Prostate gland (tissue), 2 donors: ENCODE measurements at places on chromosomes 4 and X.

GRCh38 chr4:127261476-127261875, 371.3 kb upstream of the INTU start:
- DNase-seq = no peak
- no peaks in the 10 kb centered on the region for H3K27me3 ChIP-seq
- no peaks in the 10 kb centered on the region for H3K4me1 ChIP-seq
- H3K36me3 ChIP-seq = no peaks in the 10 kb centered on the region

DNA sequence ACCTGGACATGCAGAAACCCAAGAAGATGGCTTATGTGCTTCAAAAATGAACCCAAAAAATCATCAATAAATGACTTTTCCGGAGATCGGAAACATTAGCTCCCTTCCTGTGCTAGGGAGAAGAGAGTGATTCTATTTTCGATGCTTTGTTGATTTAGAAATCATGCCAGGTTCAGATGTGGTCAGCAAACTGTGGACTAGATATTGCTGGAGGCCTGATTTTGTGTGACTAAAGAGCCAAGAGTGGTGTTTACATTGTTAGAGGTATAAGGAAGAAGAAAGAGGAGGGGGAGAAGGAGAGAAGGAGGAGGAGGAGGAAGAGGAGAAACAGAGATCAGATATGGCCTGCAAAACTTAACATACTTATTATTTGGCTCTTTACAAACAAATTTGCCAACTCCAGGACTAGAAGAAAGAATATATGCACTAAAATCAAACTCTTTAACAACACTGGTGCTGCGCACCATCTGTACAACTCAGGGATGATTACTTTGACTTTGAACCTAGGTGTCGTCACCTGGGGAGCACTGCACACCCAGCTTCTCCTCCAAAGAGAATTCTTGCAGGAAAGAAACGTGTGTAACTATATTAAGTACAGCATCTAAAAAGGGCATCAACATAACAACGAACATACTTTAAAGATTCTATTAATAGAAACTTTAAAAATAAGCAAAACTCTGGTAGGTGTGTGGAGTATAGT, 664.9 kb upstream of the LCORL start:
- H3K4me3 ChIP-seq = no peak overlapping the region
- H3K27ac ChIP-seq = no peak overlapping the region
- no peaks in the 10 kb centered on the region for H3K4me1 ChIP-seq
- H3K27me3 ChIP-seq = no peaks in the 10 kb centered on the region
- DNase-seq = no peak

DNA sequence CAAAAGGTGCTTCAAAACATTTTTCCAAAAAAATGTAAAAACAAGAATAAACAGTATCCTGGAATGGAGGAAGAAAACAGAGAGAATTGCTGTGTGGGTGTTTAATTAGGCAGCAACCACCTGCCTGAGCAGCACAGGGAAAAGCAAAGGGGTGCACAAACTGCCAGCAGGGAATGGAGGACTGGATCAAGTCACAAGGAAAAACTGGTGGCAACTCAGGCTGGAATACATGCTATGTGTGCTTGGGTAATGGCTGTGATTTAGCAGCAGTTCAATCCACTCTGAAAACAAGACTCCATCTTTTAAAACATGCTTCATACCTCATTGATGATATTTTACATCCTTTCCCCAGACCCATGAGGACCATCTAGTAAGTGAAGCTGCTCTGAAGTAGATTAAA, 179.5 kb downstream of the HS6ST2 start:
- no peaks in the 10 kb centered on the region for H3K27me3 ChIP-seq
- H3K36me3 ChIP-seq = no peaks in the 10 kb centered on the region
- H3K27ac ChIP-seq = no peak overlapping the region
- H3K4me1 ChIP-seq = no peaks in the 10 kb centered on the region
- no peak for DNase-seq
- H3K4me3 ChIP-seq = no peak overlapping the region

- no peak overlapping the region for H3K27ac ChIP-seq
- no peaks in the 10 kb centered on the region for H3K27me3 ChIP-seq
- H3K36me3 ChIP-seq = no peaks in the 10 kb centered on the region
- no peak for DNase-seq
- no peak overlapping the region for H3K4me3 ChIP-seq
- no peaks in the 10 kb centered on the region for H3K4me1 ChIP-seq
Measured at GRCh38 chr4:126899331-126899801, 733.4 kb upstream of the INTU start.

DNA sequence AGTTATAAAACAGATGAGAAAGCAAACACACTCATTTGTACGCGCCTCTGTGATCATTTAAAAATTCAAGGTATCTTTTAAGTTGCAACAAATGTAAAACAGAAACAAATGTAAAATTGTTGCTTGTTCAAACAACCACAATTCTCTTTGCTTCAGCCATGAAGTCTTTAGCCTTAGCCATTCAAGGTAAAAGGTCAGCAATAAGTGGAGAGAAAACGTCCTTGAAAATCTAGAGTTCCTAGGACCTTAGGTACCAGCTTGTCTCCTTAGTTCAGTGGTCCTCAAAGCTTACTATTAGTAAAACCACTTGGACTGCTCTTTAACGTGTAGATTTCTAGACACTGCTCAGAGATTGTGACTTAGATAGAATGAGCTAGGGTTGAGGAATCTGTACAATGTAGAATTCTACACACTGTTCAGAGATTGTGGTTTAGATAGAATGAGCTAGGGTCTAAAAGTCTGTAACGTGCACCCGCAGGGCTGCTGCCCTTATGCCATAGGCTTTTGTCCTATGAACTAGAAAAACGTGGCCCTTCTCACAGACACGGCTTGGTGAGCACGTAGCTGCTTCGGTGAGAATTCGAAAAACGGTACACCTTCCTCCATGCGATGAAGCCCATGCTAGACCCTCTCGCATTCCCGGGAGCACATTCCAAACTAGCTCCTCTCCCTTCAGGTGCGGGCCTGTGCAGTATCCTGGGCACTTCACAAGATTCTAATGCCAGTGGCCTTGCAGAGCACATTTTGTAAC, 1.7 kb downstream of the PLAC8 start:
- H3K36me3 ChIP-seq = no peaks in the 10 kb centered on the region
- no peak overlapping the region for H3K4me3 ChIP-seq
- no peaks in the 10 kb centered on the region for H3K4me1 ChIP-seq
- H3K27ac ChIP-seq = no peak overlapping the region
- DNase-seq = no peak
- H3K27me3 ChIP-seq = no peaks in the 10 kb centered on the region

DNA sequence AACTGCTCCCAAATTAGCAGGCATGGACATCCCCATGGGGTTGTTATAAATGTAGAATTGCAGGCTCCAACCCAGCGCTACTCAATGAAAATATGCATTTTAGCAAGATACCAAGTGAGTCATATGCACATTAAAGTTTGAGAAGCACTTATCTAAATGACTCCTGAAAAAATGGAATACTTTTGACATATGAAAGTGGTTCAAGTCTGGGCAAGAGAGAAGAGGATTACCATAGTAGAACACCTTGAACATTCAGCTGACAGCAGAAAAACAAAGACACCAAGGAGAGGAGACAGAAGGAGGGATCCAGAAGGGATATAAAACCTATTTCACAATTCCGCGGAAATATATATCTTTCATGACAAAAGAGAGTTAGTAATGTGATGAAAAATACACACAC, 63.2 kb upstream of the CT83 start:
- H3K36me3 ChIP-seq = no peaks in the 10 kb centered on the region
- H3K27ac ChIP-seq = no peak overlapping the region
- H3K4me1 ChIP-seq = no peaks in the 10 kb centered on the region

- no peaks in the 10 kb centered on the region for H3K36me3 ChIP-seq
- no peaks in the 10 kb centered on the region for H3K4me1 ChIP-seq
- DNase-seq = no peak
- H3K27me3 ChIP-seq = no peaks in the 10 kb centered on the region
- H3K27ac ChIP-seq = no peak overlapping the region
Measured at GRCh38 chrX:140292188-140292587, 212.7 kb downstream of the SOX3 start.

DNA sequence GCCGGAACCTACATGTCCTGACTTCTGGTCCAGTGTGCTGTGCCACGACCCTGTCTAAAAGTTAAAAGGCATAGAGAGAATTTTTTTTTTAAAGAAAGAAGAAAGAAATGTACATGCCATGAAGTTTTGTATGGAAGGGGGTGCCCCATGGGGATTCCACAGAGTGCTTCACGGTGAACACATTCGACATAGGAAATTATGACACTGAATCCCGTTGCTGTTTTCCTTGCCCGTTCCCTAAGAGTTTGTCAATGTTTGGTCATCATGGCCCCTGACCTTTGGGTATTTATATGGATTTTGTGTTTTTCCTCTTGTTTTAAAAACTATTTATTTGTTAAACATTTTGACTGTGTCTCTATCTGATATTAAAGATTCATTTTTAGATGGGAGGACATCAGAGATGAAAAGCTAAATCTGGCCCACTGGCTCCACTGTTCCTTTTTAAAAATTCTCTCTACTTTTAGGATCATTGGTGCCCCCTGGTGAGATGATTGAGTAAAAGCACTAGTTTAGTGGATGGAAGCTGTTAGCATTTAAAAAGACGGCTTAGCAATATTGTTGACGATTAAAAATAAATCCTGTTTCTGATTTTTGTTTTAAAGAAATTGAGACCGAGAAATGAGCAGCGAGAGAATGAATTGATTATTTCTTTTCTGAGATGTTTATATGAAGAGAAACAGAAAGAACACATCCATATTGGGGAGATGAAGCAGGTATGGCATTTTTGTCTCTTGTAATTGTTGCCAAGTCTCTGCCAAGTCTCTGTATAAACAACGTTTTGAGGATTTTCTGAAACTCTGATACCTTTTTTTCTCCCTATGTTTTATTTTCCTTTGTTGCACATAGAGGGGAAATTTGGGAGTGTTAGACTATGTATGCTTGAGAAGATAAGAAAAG, 75.0 kb downstream of the PTTG2 start:
- DNase-seq = peak; percentile 63
- no peak overlapping the region for H3K4me3 ChIP-seq
- no peak overlapping the region for H3K27ac ChIP-seq
- no peaks in the 10 kb centered on the region for H3K27me3 ChIP-seq

DNA sequence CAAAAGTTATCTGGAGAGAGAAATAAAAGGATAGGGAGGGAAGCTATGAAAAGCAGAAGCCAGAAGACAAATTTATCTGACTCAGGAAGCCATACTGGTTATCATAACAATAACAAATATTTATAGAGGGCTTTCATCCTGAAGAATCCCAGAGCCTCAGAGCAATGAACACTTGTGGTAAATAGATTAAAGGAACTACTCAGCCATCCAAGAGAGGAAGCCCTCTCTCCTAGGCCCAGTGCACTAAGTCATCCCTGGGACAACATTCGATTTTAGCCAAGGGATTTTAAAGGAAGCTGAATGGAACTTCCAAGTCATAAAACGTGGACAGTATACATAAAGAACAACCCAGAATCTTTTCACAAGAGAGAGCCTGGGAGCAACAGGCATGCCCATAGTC, 76.9 kb downstream of the COL4A6 start:
- H3K36me3 ChIP-seq = no peaks in the 10 kb centered on the region
- no peak overlapping the region for H3K27ac ChIP-seq
- H3K4me1 ChIP-seq = no peaks in the 10 kb centered on the region
- no peak for DNase-seq
- no peaks in the 10 kb centered on the region for H3K27me3 ChIP-seq

- DNase-seq = peak; percentile 55
- peak overlapping the region; percentile 74 for H3K27ac ChIP-seq
- no peaks in the 10 kb centered on the region for H3K36me3 ChIP-seq
Measured at GRCh38 chrX:13763489-13763888, 28.9 kb downstream of the OFD1 start.

- H3K4me3 ChIP-seq = no peak overlapping the region
- H3K27ac ChIP-seq = no peak overlapping the region
- no peaks in the 10 kb centered on the region for H3K36me3 ChIP-seq
- DNase-seq = no peak
- no peaks in the 10 kb centered on the region for H3K4me1 ChIP-seq
Measured at GRCh38 chr4:125319311-125319710, 4.6 kb downstream of the FAT4 start.

- H3K36me3 ChIP-seq = no peaks in the 10 kb centered on the region
- no peak overlapping the region for H3K27ac ChIP-seq
- H3K4me3 ChIP-seq = no peak overlapping the region
- H3K4me1 ChIP-seq = no peaks in the 10 kb centered on the region
- H3K27me3 ChIP-seq = no peaks in the 10 kb centered on the region
Measured at GRCh38 chrX:154715825-154716224, 35.1 kb downstream of the GAB3 start.

- no peak overlapping the region for H3K4me3 ChIP-seq
- no peak overlapping the region for H3K27ac ChIP-seq
- H3K4me1 ChIP-seq = no peaks in the 10 kb centered on the region
Measured at GRCh38 chrX:148698221-148698620, 197.8 kb downstream of the AFF2 start.

GRCh38 chr4:69843932-69844331, 16.0 kb downstream of the SULT1E1 start:
- H3K4me3 ChIP-seq = no peak overlapping the region
- no peaks in the 10 kb centered on the region for H3K36me3 ChIP-seq
- no peak for DNase-seq

GRCh38 chr4:6439120-6439762, 33.2 kb downstream of the PPP2R2C start:
- H3K4me1 ChIP-seq = no peaks in the 10 kb centered on the region
- no peak overlapping the region for H3K27ac ChIP-seq
- no peak for DNase-seq
